Fibroblast of upper back skin (primary cell): ENCODE measurements at places on chromosomes 4 and X.

- no peak for DNase-seq
Measured at GRCh38 chr4:176357359-176358082, 37.8 kb downstream of the SPCS3 start.

DNA sequence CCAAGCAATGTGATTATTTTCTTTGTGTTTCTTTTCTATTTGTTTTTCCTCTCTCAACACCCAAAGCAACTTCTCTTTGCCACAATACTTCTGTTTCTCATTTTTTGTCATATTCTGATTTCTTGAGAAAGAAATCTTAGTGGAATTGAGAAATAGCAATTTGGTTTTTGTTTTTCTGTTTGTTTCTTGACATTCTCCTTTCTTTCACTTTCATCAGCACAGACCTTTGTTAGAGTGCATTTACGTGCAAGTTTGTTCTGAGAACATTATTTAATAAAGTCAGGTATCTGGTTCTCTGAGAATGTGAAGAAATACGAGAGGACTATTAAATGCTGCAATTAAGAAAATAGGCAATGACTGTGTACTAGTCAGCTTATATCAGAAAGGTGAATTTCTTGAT, 608.1 kb upstream of the AADAT start:
- DNase-seq: no peak

DNA sequence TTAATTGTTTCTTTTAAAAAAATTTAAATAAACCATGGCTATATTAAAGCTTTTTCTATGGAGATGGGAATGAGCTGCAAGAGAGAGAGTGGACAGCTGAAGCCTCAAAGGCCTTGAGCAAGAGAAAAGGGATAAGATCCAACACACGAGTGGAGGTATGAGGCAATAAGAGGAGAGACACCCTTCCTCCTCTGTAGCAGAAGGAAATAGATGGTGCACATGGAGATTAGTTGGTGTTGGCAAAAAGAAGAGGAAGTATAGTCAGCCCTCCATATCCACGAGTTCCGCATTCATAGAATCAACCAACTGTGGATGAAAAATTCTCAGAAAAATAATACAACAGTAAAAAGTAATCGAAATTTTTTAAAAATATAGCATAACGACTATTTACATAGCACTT, 3.2 kb downstream of the CXorf38 start:
- DNase-seq: peak; percentile 23

GRCh38 chr4:17810260-17811077, at the start of the genes DCAF16 and NCAPG:
Gene DCAF16, minus strand, starts transcription at chr4:17810757. Its CDS starts 6,616 bp downstream, at chr4:17804141.
Gene NCAPG, plus strand, starts transcription at chr4:17810979. Its CDS starts 99 bp downstream, at chr4:17811078.
- peak; percentile 99 for DNase-seq

DNA sequence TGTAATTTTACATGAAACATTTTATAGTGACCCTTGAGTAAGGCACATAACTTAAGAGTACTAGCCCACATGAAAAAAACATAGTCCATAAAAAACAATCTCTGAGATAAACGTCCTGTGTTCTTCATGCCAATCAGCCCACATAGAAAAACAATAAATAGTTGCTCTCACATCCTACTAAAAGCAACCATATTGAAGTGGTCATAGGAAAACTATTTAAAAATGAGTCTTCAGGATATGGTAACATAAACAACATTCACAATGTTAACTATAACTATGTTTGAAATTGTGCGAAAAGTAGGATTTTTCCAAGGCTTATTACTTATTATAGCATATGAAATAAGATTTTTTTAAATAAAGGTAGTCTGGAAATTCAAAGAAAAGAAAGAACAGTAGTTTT, 77.1 kb upstream of the EPHA5 start:
- DNase-seq: no peak

GRCh38 chrX:153723351-153724251, 586 bp downstream of the BCAP31 start:
- DNase-seq: peak; percentile 14

- no peak for DNase-seq
Measured at GRCh38 chrX:1658071-1658491, 43.2 kb downstream of the ASMT start.

DNA sequence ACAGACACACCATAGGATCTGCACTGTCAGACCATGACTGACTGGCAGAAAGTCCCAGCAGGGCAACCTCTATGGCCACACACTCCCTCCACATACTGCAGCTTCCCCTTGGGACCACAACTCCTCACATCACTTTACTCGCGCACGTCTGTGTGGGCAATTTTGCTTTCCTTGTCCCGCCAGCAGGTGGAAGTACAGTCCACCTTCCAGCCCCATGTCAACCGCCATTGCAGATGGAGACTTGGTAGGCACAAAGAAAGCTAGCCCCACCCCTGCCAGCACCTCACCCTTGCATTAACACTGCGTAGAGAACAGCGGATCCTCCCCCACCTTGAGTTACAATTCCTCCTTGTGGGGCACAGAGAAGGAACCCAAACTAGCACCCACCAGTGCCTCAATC, 74.4 kb upstream of the NAP1L2 start:
- DNase-seq: no peak

- peak; percentile 29 for DNase-seq
Measured at GRCh38 chr4:16617435-16617834, 281.0 kb downstream of the LDB2 start.

GRCh38 chr4:16579866-16580265, 318.6 kb downstream of the LDB2 start:
- DNase-seq: peak; percentile 51
